ENCODE measurements at places on chromosomes 12 and 14.

- DNase-seq: no peak
Measured at GRCh38 chr12:117680312-117680711, 288.5 kb downstream of the KSR2 start.

- peak; percentile 79 for DNase-seq
Measured at GRCh38 chr12:130764475-130765185, 48.5 kb upstream of the RIMBP2 start.

- no peak for DNase-seq
Measured at GRCh38 chr12:85825746-85826145, 10.5 kb downstream of the RASSF9 start.

- DNase-seq: no peak
Measured at GRCh38 chr12:31900271-31900670, 58.9 kb upstream of the RESF1 start.

GRCh38 chr12:93784339-93785086, 107.3 kb downstream of the CRADD start:
- peak; percentile 71 for DNase-seq

GRCh38 chr12:76548222-76548837, 11.2 kb downstream of the OSBPL8 start:
- DNase-seq: no peak

DNA sequence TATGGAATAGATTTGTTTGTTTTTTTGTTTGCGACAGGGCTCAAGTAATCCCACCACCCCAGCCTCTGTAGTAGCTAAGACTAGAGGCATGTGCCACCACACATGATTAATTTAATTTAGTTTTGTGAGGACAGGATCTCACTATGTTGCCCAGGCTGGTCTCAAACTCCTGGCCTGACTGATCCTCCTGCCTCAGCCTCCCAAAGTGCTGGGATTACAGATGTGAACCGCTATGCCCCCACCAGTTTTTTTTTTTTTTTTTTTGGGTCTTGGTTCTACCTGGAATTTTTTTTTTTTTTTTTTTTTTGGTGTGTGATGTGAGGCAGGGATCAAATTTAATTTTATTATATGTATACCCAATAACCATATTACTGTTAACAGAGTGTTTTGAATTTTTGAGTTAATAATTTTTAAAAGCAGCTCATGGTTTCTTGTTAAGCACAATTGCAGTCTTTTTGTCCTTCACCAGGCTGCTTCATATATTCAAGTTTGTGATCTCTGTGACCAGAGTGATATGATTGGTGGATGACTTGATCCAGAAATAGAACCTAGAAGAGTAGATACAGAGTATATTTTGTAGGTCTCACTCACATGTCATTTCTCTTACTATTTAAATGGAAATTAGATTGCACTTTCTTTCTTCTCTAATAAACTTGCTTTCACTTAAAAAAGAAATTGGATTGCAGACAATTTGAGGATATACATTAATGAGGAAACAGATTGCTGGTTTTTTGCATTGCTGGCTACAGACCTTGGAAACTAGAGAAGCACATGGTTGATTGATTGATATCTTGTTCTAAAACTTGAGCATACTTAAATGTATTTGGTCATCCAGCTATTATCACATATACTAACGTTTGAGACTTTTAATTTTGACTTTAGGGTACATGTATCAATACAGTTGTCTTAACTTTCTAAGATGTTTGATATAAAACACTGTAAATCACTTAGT, 13.2 kb downstream of the ADIPOR2 start:
- no peak for DNase-seq

DNA sequence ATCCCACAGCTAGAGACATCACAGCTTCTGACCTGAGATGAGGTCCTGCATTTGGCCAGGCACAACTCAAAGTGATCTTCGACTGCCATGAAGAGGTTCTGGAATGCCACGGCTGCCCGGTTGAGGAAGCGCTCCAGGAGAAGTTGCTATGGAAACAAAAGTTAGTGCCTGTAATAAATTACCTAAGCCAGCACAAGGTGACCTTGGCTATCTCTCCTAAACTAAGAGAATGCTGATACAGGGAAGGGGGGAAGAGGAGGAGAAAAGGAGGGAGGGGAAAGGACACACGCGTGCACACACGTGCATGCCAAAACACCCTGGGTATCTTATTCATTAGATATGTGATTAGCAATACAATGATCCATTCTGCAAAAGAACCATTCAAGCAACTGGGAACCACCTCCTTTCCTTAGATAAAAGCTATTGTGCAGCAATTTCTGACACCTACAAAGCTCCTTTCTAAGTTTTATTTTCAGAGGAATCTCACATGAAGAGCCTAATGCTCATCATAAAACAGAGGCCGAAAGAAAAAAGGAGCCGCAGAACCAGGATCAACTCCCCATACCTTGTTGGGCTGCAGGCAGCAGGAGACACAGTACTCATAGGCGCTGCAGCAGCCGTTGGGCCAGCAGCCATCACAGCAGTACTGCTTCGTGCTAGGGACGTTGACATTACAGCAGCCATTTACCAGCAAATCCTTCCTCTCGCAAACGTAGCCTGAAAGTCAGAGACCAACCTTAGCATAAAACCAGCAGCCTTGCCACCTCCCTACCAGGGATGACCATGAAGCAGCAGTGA, 17.9 kb downstream of the SPRING1 start:
- DNase-seq: no peak
